SHP77 (cell line): ENCODE measurements at places on chromosomes 4 and X.

DNA sequence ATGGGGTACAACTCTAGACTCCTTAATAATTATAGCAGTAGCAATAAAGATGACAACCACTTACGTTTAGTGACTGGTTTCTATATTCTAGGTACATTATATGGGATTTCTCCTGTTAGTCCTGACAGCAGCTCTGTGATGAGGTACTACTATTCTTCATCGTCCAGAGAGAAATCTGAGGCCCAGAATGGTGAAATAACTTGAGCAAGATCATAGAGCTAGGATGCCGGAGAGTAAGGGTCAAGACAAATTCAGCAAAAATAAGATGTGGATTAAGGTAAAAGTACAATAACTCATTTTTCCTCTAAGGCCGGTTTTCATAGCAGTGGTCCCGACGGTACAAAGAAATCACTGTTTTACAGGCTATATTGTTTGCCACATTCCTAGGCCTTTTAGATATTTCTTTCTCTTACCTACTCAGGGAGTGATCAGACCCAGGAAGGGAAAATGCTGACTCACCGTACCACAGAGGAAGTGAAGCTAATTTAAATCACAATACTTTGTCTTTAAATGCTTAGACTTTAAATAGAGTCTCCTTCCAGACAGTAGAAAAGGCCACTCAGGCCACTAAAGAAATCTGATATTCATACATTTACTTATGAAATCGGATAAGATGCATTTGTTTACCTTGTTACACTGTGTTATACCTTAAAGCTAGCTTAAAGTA lies 2023.0 kb upstream of the AGA start:
- DNase-seq, result no peak

GRCh38 chrX:134338527-134338926 lies 101.5 kb downstream of the CCDC160 start:
- no peak for DNase-seq

GRCh38 chrX:1384658-1385252 lies 7.2 kb downstream of the SLC25A6 start:
- DNase-seq, result no peak

DNA sequence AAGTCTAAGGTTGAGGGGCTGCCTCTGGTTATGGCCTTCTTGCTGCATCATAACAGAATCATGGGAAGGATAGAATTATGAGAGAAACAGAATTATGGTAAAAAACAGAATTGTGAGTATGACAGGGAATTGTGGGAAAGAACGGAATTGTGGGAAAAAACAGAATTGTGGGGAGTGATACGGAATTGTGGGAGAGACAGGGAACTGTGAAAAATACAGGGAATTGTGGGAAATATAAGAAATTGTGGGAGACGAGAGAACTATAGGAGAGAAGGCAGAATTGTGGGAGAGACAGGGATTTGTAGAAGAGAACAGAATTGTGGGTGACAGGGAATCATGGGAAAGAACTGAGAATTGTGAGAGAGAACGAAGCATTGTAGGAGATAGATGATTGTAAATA lies 159.1 kb downstream of the FRMPD4 start:
- no peak for DNase-seq

DNA sequence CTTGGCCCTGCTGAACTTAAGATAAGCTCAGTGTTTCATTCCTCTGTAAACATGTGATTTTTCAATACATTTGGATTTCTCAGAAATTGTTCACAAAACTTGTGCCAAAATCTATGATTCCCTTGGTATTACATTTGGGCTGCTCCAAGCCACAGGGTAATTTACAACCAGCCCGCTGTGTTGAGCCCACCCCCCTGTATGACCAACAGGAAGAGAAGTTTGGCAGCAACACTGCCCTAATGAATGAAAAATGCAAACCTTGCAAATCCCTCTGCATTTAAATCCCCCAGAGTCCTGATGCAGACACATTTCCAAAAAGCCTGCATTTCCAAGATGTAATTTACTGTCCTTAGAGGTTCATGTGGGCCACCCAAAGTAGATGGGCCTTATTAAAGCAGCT lies 34.1 kb upstream of the GAB1 start:
- no peak for DNase-seq

- no peak for DNase-seq
These were observed 181.6 kb upstream of the LEF1 start for GRCh38 chr4:108350332-108350731.

DNA sequence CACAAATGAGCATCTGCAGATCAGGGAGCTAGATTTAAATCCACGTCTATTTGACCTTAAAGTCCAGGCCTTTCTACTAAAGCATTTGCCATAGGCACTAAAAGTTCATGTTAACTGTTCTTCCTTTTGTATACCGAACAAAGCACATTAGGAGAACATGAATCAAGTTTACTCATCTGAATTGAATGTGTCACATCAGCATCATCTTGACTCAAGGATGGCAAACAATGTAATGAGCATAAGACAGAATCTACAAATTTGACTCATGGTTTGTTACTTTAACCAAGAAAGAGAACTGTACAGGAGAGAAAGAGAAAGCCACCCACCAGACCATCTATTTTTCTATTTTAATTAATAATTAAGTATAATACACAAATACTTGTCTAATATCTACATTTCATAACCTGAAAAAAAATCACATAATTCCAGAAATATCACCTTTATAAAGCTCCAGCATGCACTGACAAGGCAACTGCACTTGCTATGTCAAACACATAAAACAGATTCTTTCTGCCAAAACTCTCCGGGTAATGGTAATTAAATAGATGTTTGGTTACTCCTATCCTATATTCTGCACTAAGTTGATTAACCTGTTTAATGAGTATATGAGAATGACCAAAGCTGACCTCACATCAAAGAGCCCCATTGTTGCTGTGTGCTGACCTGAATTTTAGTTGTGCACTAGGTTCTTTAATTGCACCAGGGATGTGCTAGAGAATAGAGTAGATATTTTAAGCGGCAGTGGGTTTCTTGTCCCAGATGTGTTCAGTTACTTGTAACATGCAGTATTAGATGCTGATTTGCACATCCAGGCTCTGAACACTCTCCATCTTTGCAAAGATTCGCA lies 42.5 kb upstream of the LEF1 start:
- DNase-seq, result no peak

GRCh38 chr4:67909905-67910584 lies 26.2 kb upstream of the TMPRSS11D start:
- DNase-seq, result no peak
